Naive thymus-derived CD8-positive, alpha-beta T cell (primary cell): ENCODE measurements at places on chromosomes 4 and X. TPM values are rescaled to one million over a fixed set of nuclear protein-coding genes. Genes with fewer than 3 reads are reported as not detected.

BTK gene
- 9.8 TPM for total RNA-seq

MAGEA3 gene
- total RNA-seq: not detected

ABCG2 gene
- total RNA-seq: 0.73 TPM

ANXA10 gene
- not detected for total RNA-seq
